ENCODE measurements at places on chromosomes 5 and 9. TPM values are rescaled to one million over a fixed set of nuclear protein-coding genes. Genes with fewer than 3 reads are reported as not detected.

C5orf58 gene
- not detected for polyA plus RNA-seq

ENTR1 gene
- polyA plus RNA-seq: 25.1 TPM

GGTA1 gene
- polyA plus RNA-seq: not detected

SOHLH1 gene
- polyA plus RNA-seq: not detected

FOCAD gene
- polyA plus RNA-seq: 42.1 TPM

CTSV gene
- polyA plus RNA-seq: 0.32 TPM

AGXT2 gene
- polyA plus RNA-seq: not detected

SPINK1 gene
- polyA plus RNA-seq: not detected

CNOT6 gene
- polyA plus RNA-seq: 3.9 TPM

TAF11L5 gene
- polyA plus RNA-seq: not detected

ISCA1 gene
- polyA plus RNA-seq: 34.5 TPM

IL4 gene
- not detected for polyA plus RNA-seq

RLN1 gene
- not detected for polyA plus RNA-seq

FRMD3 gene
- 0.15 TPM for polyA plus RNA-seq

CER1 gene
- polyA plus RNA-seq: not detected

HARS1 gene
- 80.6 TPM for polyA plus RNA-seq

GPRIN1 gene
- polyA plus RNA-seq: 1.9 TPM

PELO gene
- polyA plus RNA-seq: 26.7 TPM

PCDHGB6 gene
- 1.7 TPM for polyA plus RNA-seq

WNT8A gene
- polyA plus RNA-seq: not detected

PCDHGA3 gene
- 2.5 TPM for polyA plus RNA-seq

TLR4 gene
- 5.4 TPM for polyA plus RNA-seq

ZDHHC11B gene
- 0.05 TPM for polyA plus RNA-seq

TXNDC8 gene
- not detected for polyA plus RNA-seq

BHMT2 gene
- polyA plus RNA-seq: 12.4 TPM

CDKN2AIPNL gene
- 18.9 TPM for polyA plus RNA-seq

N4BP3 gene
- 0.02 TPM for polyA plus RNA-seq

IRF1 gene
- 25.5 TPM for polyA plus RNA-seq

SLC6A3 gene
- not detected for polyA plus RNA-seq

FUT7 gene
- not detected for polyA plus RNA-seq

GAS1 gene
- 30.9 TPM for polyA plus RNA-seq

TEK gene
- 0.71 TPM for polyA plus RNA-seq

SPTLC1 gene
- polyA plus RNA-seq: 102 TPM

IFNA13 gene
- polyA plus RNA-seq: not detected

Measured in BJ (cell line).